ENCODE measurements at places on chromosomes 7 and 10. TPM values are rescaled to one million over a fixed set of nuclear protein-coding genes. Genes with fewer than 3 reads are reported as not detected.

- DNase-seq, result peak; percentile 60
These were observed at the start of gene CACNB2 for GRCh38 chr10:18140149-18140956. CACNB2 (plus strand) TSS chr10:18140424.

GRCh38 chr7:78172933-78173591 lies 374.5 kb downstream of the PHTF2 start:
- no peak for DNase-seq

DNA sequence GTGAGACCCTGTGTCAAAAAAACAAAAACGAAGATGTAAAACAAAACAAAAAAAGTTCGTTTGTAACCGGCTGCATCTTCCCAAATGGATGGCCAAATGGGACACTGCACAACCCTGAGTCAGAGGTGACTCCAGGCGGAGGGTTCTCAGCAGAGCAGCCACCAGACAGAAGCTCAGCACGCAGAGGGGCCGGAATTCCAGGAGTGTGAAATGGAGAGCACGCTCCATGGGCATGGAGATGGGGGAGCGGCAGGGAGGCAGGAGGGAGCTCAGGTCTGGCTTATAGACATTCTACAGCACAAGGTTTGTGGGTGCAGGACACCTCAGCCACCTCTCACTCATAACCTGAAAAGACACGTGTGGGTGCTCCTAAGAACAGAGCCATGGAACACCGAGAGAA lies 227.0 kb downstream of the MAD1L1 start:
- peak; percentile 21 for DNase-seq

HOXA13 gene
- total RNA-seq, result not detected

HECW1 gene
- total RNA-seq, result 5.0 TPM

GRCh38 chr7:74287303-74288033 lies 1.7 kb upstream of the CLIP2 start:
- DNase-seq, result no peak
